ENCODE measurements at places on chromosomes 5 and 9.

DNA sequence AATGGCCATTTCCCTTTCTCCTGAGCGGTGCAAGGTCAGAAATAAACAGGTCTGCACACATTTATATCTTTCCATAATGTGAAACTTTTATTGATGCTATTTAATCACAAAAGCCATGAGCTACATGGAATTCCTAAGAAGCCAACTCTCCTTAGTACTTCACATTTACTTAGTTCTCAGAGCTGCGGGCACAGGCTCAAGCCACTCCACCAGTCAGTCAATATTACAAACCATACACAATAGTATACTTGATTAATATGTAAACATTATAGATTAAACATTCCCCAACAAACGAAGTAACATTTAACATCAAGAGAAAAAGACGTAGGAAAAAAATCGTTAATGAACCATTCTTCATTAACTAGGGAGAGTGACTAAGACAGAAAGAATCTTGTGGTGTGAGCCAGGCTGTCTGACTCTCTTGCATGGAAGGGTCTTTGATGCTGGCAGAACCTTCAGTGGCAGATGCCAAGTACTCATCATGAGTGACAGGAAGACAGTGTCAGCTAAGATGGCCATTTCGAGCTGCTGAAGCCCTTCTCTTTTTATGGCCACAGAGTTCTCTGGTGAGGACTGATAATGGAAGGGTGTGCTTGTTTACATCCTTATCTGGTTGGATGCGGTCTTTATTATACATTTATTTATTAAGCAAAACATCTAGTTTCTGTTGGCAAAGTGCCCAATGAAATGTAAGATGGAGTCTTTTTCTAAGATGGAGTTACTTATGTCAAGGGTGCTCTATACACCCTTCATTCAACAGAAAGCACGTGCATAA lies 115.5 kb upstream of the TUT7 start:
- no peak for DNase-seq

- no peak for DNase-seq
These were observed 14.5 kb downstream of the PLPP1 start for GRCh38 chr5:55520117-55520839.

GRCh38 chr9:129398101-129398960 lies 220.3 kb upstream of the IER5L start:
- DNase-seq: no peak

- DNase-seq: peak; percentile 96
These were observed 18.0 kb downstream of the ATOX1 start for GRCh38 chr5:151740336-151740942.

GRCh38 chr9:93343663-93344062 lies 107.8 kb upstream of the FAM120A start:
- no peak for DNase-seq

GRCh38 chr5:123881759-123882244 lies 369.8 kb downstream of the CSNK1G3 start:
- peak; percentile 74 for DNase-seq

DNA sequence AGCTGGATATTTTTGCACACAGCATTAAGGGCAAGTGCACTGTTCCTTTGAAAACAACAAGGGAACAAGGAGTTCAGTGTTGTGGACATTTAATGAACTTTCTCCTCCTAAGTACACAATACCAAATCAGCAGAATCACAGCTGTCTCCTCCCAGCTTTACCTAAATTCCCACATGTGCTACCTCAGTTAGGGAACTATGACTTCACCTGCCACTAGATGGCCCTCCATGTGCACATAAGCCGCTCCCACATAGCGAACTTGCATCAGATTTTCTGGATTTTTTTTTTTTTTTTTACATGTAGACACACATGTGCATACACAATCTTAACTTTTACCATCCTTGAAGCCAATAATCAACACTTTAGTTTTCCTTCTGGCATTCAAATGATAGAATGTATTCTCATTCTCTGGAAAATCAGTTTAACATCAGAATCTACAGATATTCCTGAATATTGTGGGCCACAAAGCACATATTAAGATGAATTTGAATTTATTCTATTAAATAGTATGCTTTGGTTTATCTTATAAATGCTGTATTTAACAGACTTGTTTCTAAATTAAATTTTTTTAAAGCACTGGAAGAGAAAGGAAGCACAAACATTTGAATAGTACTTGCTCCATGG lies 123.6 kb downstream of the PALM2AKAP2 start:
- DNase-seq: peak; percentile 85

DNA sequence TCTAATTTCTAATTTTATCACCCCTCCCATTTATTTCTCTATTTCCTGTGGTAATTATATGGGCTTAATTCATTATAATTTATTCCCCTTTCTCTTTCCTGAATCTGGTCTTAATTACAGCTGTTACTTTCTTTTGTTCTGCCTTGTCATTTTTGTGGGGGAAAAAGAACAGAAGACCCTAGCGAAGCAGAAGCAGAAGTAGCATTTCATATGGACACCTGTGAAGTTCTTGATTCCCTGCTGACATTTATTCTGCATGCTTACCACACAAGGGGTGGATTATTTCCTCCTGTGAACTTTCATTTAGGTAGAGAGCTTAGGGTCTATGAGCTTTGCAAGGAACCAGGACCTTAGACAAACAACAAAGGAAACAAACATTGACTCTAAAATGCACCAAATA lies 33.3 kb downstream of the GAPT start:
- DNase-seq: no peak

DNA sequence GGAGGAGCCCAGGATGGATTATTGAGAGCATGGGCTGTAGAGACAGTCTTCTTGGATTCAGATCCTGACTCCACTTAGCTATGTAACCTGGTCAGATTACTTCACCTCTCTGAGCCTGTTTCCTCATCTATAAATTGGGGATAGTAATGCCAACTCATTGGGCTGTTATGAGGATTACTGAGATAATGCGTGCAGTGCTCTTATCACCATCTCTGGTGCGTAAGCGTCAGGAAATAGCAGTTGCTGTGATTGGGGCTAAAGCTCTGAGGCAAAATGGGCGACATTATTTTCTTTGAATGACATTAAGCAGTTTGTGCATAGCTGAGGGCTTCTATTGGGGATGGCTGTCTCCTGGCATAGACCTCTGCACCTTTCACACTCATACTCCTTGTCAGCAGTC lies 995 bp upstream of the MSMP start:
- DNase-seq: no peak

GRCh38 chr9:2919347-2919746 lies 75.5 kb upstream of the PUM3 start:
- no peak for DNase-seq

DNA sequence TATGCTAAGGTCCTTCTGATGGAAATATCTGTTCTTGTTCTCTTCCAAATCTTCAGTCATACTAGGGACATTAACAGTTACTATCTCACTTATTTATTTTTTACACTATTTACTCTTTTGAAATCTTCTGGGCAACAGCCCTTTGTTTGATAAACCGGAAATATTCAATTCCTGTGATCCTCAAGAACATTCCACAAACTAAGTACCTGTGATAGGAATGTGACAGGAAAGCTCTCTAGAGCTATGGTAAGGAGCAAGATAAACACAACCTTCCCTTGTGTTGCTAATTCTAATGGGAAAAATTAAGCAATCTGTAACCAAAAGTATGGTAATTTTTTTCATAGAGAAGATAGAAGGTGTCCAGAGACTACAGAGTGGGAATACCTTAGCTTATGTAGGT lies 22.0 kb upstream of the ANKRD34B start:
- no peak for DNase-seq

DNA sequence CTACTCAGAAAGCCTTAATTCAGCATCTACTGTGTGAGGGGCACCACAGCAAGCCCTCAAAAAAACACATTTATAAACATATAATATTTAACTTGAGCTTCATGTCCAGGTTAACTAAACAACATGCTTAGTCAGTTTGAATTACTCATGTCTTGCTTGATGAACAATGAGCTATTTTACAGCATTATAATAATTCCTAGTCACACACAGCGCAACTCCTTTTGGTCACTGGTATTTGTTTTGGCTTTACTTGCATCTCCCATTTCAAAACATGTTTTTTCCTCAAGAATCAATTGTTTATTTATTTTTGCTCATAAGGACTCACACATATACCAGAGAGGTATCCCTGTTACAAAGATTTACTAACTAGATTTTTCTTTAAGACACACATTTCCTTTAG lies 616.7 kb upstream of the DAB2 start:
- DNase-seq: peak; percentile 13

GRCh38 chr9:129347316-129348120 lies 169.5 kb upstream of the IER5L start:
- peak; percentile 65 for DNase-seq

DNA sequence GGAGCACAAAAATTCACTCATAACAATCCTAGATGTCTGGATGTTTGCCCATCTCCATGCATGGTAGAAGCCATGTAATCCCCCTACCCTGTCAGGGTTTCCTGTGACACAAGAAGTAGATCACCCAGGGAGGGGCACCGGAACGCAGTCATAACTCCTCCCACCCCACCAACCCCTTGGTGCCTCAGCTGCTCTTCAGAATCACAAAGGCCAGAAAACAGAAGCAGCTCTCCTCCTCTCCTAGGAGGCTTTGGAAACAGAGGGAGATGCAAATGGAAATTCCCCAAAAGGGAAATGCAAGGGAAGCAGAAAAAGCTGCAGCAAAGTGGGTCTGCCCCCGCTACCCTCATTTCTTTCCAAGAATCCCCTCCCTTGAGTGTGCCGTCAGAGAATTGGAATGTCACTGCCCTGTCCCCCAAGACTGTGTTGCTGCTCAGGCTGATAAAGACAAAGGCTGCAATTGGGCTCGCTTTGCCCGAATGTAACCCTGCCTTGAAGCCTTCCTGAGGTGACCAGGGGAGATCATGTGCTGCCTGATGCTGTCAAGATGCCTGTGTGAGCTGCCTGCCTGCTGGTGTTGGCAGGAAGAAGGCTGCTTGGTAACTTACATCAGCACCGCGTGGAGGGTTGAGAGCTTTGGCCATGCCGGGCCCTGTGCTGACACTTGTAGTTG lies 65.5 kb upstream of the ABCA1 start:
- DNase-seq: peak; percentile 96

DNA sequence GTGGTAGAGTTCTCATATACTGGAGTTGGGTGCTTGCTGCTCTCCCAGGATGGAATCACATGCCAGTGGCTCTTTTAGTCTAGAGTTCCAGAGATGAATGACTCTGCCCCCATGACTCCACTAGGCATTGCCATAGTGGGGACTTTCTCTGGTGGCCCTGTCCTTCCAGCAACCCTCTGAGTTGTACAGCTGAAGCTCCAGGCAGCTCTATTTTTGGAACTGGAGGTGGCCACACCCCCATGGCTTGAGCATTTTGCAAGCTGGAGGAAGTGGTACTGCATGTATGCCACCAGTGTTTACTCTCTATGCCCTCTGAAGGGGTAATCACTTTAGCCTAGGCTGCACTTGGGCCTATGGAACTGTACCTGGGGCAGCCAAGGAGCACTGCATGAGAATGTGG lies 112.6 kb downstream of the RANBP17 start:
- DNase-seq: no peak

GRCh38 chr9:28134446-28134976 lies 561.2 kb upstream of the C9orf72 start:
- DNase-seq: no peak
